ENCODE measurements at places on chromosomes 11 and 22. TPM values are rescaled to one million over a fixed set of nuclear protein-coding genes. Genes with fewer than 3 reads are reported as not detected.
A peak's percentile ranks its signal among the peaks of the same experiment; 100 is the strongest.

DNA sequence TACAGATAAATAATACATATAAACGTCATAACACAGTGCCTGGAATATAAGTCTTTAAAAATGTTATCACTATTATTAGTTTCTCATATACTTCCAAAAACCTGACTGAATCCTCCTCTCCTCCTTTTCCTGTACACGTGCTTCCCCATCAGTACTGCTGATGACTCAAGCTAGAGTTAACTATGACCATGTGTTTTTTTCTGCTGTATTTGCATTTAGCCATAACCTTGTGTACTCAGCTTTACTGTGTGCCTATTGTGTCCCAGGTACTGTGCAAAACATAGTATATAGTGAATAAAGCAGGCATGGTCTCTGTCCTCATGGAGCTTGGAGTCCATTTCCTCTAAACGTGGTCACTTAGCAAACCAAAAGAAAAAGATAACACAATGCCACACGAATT is 56.5 kb upstream of the ARHGAP32 start:
- DNase-seq = no peak

- DNase-seq = no peak
These were observed 6.9 kb upstream of the SORL1 start for GRCh38 chr11:121445071-121445768.

GRCh38 chr11:2401436-2401984 is 960 bp downstream of the TSSC4 start:
- DNase-seq = no peak

DNA sequence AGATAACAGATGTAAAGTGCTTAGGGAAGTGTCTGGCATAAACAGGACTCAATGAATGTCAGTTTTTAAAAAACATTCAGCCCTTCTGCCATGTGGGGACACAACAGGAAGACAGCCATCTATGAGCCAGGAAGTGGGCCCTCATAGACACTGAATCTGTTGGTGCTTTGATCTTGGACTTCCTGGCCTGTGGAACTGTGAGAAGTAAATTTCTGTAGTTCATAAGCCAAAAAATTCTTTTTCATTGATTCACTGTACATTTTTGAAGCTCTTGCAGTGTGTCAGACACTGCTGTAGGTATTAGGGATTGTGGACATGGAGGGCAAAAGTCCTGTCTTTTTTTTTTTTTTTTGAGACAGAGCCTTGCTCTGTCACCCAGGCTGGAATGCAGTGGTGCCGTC is 188.6 kb downstream of the HIPK3 start:
- DNase-seq = no peak

DNA sequence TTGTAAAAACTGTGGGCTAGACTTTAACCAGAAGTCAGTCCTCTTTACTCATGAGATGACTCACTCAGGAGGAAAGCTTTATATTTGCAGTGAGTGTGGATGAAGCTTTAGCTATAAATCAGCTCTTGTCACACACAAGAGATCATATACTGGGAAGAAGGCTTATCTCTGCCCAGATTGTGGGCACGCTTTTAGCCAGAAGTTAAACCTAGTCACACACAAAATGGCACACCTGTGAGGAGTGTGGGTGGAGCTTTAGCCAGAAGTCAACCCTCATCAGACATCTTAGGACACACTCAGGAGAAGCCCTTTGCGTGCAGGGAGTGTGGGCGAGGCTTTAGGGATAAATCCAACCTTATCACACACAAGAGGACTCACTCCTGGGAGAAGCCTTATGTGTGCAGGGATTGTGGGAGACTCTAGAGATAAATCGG is 706.9 kb upstream of the LUZP2 start:
- DNase-seq = no peak

GRCh38 chr22:46763051-46763705 is 728 bp downstream of the TBC1D22A start:
- DNase-seq = peak; percentile 76

GRCh38 chr11:11022125-11022730 is 164.4 kb upstream of the ZBED5 start:
- DNase-seq = no peak

GRCh38 chr11:65416841-65417701 is 5.5 kb upstream of the NEAT1 start:
- peak; percentile 87 for DNase-seq

Gene OR52I1
- total RNA-seq = not detected

Gene KLHDC7B
- 0.08 TPM for total RNA-seq

Gene OSBP2
- total RNA-seq = 8.9 TPM

Gene TOB2
- 26.9 TPM for total RNA-seq
